ENCODE measurements at places on chromosomes 12 and 14.

- DNase-seq, result no peak
Observed at GRCh38 chr14:80167793-80168448, 43.4 kb downstream of the DIO2 start.

GRCh38 chr14:71739273-71739990, 192.8 kb upstream of the RGS6 start:
- DNase-seq, result no peak

- no peak for DNase-seq
Observed at GRCh38 chr14:101122237-101123141, 219.0 kb upstream of the RTL1 start.

- no peak for DNase-seq
Observed at GRCh38 chr14:58026967-58027366, 125.0 kb downstream of the ARMH4 start.

DNA sequence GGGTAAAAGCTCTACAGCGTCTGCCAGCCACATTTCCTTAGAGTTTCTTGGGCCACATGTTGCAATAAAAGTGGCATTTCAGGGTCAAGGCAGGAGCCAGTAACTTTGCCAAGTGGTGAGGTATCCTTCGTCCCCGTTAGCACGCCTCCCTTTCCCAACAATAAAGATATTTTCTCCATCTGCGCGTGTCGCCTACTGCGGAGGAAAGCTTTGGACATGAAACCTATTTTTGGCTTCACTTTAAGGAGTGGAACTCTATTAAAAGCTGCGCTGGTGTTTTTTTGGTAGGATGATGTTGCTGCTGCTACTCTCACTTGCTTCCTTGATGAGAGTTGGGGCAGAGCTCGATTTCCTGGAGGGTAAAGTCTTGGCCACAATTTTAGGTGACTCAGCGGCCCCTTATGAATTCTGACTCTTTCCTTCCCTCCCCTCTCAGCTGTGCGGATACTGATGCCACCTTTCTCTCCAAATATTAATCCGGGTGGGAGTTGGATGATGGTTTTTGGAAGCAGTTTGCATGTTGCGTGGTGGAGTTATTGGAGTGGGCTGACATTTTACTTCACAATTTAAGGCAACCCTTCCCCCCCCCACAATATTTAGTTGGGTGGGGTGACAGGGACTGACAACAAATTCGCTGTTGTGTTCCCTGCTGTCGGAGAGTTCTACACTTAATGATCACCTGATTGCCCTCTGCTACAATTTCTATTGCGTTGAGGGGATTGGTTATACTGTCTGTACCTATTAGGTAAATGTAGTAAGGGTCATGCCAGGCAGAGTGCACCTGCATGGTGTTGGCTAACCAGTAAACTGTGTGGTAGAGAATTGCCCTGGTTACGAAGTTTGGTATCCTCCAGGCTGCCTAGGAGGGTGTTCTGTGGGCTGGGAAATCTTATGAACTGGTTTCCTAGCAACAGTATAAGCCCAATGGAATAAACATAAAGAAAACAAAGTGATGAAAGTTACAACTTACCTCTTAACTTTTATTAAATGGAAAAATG, 1.1 kb downstream of the CCDC91 start:
- peak; percentile 18 for DNase-seq

DNA sequence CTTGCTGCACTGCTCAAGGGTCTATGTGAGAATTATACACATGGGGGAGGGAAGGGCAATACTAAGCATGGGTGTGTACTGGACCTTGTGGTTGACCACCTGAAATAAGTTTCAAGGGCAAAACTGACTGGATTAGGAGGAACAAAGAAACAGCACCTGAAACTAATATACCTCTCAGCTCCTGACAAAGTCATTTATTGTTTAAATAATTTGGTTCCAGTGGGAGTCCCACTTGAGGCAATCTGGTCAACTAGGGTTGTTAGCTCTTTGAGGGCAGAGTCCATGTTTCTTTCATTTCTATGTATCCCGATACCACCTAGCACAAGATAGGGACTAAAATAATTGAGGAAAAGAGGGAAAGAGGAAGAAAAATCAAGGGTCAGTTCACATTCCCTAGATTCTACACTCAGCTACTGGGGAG, 45.5 kb downstream of the STXBP6 start:
- DNase-seq, result no peak

DNA sequence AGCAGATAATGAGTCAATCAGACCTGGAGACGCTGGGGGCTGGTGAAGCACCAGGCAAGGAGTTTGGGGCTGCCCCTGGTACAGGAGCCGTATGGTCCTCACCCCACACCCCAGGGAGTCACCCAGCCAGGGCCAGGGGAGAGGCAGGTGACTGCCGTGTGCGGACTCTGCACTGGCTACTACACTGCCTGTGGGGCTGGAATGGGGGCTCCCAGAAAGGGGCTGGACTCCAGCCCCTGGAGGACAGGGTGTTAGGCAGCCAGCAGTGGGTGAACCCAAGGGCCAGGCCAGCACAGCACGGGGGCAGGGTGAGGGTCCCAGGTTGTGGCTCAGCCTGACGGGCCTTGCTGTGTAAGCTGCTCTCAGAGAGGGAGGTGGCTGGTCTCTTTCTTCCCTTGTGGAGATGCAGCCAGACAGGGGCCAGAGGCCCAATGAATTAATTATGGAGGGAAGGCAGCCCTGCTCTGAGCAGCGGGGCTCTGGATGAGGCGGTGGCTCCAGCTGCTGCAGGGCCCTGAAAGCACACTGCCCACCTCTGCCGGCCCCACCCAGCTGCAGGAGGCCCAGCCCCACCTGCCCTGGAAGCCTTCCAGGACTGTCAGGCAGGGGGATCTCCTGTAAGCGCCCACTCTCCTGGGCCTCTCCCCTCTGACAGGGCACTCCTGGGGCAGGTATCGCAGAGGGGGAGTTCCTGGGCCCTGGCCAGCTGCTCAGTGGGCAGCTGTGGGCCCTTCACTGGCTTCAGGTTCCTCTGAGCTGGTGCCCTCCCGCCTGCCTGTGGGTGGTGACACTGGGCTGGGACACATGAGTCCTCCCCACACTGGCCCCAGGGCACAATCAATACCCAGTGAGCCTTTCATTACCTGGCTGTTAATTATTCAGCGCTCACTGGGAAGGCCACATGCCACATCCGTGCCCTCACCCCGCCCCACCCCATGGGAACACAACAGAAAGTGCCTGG, 142.5 kb upstream of the C14orf180 start:
- no peak for DNase-seq

DNA sequence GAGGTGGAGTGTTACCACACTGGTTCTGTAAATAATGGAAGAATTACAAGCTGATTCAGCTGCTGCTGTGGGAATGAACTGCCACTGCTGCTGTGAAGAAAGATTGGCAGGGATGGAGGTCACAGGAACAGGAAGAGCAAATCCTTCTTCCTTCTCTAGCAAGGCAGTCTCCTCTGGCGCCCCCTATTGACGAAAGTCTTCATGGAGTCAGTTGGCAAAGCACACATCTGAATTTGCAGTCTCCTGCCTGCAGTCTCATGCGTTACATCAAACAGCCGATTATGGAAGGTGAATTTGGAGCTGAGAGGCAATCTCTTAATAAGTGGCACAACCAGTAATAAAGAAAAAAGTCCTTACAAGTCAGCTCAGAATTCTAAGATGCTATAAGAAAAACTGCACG, 106.0 kb upstream of the TMTC1 start:
- no peak for DNase-seq

DNA sequence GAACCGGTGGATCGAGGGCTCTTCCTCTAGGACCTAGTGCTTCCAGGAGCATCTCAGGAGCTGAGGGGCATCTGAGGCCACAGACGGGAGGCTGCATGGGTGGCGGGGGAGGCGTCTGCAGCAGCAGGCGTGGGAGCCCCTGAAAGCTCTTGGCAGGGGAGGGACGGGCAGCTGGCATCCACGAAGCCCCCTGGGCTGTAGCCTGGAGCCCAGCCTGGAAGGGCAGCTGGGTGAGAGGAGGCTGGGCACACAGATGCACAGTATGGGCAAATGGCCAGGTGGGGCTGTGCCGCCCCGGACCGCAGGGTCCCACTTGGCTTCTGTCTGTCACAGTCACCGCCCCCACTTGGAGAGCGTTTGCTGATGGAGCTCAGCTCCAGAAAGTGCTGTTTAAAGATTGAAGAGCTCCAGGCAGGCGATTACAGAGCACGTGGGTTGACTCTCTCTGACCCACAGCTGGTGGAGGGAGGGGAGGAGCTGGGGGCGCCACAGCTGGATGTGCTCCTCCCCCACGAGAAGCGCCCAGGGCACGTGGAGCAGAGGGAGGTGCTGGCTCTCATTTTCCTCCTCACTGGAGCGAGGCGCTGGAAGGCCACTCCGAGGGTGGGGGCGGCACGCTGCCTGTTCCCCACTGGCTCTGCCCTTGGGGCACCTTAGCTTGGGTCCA, 155.0 kb upstream of the C14orf180 start:
- DNase-seq, result no peak

DNA sequence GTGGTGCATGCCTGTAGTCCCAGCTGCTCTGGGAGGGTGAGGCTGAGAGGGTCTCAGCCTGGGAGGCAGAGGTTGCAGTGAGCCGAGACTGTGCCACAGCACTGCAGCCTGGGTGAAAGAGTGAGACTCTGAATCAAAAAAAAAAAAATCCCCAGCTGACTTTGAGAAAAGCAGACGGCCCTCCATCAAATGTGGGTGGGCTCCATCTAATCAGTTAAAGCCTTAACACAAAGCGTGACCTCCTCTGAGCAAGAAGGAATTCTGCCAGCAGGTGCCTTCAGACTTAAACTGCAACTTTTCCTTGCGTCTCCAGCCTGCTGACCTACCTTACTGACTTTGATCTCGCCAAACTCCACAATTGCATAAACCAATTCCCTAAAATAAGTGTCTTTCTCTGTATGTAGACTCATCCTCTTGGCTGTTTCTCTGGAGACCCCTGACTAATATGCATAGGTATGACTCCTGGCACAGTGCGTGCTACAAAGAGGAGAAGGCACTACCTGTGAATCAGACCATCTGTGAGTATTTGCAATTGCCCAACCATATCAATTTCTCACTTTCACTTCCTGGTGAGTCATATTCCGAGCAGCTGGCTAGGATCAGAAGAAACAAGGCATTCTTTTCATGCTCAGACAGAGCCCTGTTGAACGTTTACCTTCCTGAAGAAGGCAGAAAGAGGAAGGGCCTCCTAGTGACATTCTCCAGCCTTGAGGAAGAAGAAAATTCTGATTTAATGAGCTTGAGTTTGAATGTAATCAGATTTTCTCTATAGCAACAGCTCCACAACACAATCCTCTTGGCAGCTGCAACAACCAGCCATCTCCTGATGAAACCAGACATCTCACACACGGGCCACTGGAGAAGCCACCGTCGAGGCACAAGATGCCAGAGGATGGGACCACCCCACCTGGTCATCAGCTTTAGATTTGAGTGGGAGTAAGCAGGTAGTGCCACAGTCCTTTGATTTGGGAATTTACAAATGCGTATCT, 54.3 kb downstream of the CLMN start:
- peak; percentile 27 for DNase-seq

DNA sequence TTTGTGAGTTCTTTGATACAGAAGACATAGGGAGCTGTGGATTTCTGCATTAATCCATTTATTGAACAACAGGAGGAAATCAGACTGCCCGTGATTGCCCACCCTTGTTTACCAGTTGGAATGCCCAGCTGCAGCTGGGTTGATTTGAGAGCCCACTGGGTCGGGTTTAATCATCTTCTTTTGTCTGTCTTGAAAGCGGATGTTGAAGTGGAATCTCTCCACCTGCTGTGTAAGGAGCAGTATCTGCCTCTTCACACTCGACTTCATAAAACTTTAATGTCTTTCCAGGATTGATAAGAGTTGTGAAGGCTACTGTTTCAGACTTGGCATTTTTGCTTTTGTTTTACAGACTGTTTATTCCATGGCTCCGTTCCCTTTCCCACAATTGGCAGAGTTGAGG, 39.9 kb downstream of the TBC1D30 start:
- DNase-seq, result no peak

DNA sequence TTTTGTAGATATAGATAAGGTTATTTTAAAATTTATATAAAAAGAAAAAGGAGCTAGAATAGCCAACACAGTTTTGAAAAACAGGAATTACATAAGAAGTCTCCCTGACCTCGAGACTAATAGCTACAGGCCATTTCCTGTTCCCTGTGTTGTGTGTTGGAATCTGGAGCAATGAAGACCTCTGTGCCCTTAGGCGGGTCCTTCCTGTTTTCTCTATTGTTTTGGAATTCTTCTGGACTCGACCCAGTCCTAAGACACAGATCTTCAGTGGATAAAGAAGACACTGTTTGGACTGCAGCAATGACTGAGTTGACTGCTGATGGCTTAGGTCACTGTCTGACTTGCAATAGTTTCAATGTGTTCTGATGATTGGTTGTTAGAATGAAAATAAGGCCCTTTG, 26.2 kb downstream of the SNRPF start:
- no peak for DNase-seq

DNA sequence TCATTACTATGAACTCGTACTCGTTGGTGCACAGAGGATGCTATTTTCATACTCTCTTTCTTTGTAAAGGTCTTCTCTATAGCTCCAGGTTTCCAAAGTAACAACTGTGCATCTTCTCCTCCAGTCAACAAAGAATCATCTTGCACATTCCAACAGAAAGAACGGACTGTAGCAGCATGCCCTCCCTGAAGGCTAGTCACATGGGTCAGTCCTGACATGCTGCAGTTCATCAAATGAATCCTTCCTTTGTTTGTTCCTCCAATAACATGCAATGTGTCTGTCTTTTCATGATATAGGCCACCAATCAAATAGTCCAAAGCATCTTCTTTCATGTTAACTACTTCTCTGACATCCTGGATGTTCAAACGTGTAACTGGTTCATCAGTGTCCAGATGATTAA, 42.9 kb downstream of the WDR89 start:
- DNase-seq, result no peak

GRCh38 chr14:92683041-92683440, 65.4 kb downstream of the LGMN start:
- DNase-seq, result no peak

GRCh38 chr14:72576258-72576657, 317.6 kb downstream of the DPF3 start:
- DNase-seq, result no peak

GRCh38 chr12:30211743-30212142, 428.0 kb upstream of the TMTC1 start:
- DNase-seq, result no peak

DNA sequence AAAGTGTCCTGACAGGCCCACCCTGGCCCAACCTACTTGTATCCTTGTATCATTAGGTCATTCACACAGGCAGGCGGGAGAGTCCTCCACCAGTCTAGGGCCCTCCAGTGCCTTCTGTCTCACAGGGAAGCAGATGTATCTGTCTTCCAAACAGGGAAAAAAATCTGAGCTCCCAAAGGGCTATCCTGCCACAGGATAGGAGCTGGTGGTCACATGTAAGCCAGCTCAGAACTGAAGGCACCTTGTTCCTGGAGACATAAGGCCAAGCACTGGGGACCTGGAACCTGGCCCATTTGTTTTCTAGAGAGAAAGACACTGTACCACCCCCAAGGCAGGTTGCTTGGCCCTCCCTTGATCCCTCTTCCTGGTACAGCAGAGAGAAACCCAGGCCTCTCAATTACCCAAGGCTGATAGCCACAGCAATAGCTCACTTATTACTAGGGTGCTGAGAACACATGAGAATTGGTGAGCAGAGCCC, 19.4 kb upstream of the PLEKHH1 start:
- no peak for DNase-seq

GRCh38 chr14:78666336-78667056, 496.3 kb downstream of the NRXN3 start:
- DNase-seq, result no peak
